ENCODE measurements at places on chromosomes 11 and 22.

DNA sequence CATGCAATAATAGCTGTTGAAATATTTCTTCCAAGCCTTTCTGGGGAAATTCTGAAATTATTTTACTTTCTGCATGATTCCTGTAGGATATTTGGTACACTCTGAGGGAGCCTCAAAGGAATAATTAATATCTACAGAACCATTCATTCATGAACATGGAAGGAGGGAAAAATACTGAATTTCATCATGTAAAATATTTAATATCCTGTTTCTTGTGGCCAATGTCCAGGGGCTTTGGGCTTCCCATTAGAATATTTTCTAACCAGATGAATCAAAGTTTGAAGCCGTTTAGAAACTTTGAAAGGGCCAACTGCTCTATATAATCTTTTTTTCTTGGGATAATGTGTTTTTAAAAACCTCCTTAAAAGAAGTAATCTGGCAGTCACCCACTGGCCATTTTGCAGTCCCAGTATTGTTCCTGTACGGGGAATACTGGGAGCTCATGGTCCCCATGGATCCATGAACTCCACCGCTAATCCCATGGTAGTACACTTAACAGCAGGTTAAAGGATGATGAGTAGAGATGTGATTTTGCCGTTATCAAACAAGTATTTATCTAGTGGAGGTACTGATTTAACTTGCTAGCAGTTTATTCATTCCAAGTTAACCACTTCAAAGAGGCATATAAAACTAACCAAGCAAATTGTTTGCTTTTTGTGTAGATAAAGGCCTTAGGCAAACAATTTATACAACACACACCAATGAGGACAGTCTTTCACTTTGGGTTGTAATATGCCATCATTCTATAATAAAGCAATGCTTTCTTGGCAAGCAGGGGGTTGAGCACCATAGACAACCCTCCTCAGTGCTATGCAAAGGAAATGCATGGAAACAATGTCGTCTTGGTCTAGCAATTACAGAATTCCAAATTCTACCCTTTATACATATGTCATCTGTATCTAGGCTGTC lies 34.5 kb upstream of the BLID start:
- no peak for DNase-seq

GRCh38 chr11:118996926-118997626 lies 862 bp upstream of the CENATAC start:
- DNase-seq, result peak; percentile 64

- DNase-seq, result no peak
Measured at GRCh38 chr22:31091106-31091975, 10.2 kb downstream of the SMTN start.

- no peak for DNase-seq
Measured at GRCh38 chr11:123413636-123414035, 16.4 kb upstream of the GRAMD1B start.

DNA sequence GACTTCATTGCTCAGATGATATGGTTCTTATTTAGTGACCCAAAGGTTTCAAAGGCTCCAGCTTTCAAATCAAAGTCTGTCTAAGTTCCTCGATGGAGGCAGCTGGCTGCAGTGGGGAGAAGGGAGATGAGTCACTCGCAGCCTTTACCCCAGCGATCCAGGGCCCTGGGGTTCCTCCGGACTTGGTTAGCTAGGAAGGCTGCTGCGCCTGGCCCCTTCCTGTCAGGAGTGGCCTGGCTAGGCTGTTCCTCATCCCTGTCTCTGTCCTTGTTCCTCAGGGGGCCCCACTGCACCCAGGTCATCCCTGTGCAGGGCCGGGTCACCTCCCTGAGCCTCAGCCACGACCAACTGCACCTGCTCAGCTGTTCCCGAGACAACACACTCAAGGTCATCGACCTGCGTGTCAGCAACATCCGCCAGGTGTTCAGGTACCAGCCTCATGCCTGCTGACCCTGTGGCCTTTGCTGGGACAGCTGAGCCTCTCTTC lies 13.9 kb downstream of the ATG16L2 start:
- no peak for DNase-seq

- no peak for DNase-seq
Measured at GRCh38 chr11:74397501-74398243, 561 bp downstream of the PGM2L1 start.

GRCh38 chr22:45891471-45891995 lies 85.4 kb downstream of the WNT7B start:
- no peak for DNase-seq

DNA sequence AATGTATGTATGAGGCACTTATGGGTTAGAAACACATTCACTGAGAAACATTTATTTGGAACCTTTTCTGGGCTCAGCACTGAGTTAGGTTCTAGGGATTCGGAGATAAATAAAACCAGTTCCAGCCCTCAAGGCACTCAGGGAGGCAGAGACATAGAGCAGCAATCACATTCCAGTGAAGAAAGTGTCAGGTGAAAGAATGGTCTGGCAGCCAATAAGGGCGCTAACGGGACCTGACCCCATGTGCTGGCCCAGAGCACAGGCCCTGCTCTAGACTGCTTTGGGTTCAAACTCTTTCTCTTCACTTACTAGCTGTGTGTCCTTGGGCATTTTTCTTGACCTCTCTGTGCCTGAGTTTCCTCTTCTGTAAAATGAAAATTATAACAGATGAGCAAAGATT lies 146.0 kb upstream of the SYT13 start:
- no peak for DNase-seq

GRCh38 chr22:23066200-23067022 lies 3.9 kb upstream of the GNAZ start:
- peak; percentile 44 for DNase-seq

GRCh38 chr22:24289114-24289513 lies 18.5 kb downstream of the SPECC1L start:
- DNase-seq, result no peak

GRCh38 chr22:42376711-42377554 lies 55.3 kb downstream of the NFAM1 start:
- DNase-seq, result no peak

DNA sequence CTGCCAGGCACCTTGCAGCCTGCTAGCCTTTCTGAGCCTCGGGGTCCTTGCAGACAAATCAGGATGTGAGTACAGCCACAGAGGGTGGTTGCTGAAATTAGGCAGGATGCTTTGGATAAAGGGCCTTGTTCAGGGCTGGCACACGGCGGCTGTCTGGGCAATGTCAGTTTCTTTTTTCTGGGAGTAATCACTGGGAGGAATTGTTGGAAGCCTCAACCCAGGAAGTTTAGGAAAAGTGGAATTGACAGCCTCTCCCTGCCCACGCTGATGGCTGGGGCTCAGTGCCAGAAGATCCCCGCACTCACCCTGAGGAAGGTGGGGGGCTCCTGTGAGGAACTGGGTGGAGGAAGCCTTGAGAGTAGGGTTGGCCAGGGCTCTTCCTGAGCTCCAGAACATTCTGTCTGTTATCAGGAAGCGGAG lies 37.4 kb downstream of the CD82 start:
- DNase-seq, result no peak

GRCh38 chr11:130671801-130672700 lies 223.6 kb downstream of the ADAMTS15 start:
- no peak for DNase-seq

DNA sequence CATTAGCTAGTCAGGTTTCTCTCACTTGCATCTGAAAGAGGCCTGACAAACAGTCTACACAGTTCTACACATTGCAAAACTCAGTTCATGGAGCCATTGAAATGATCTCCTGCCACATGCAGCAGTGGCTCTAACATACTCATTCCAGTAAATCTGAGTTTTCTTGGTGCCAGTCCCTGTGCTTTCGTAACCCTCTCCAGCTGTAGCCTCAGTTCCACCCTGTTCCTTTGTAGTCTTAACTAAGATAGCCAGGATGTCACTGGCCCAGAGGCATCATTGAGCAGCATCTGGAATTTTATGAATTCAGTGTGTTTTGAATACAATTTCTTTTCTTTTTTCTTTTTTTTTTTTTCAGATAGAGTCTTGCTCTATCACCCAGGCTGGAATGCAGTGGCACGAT lies 37.4 kb upstream of the ZBED5 start:
- no peak for DNase-seq

GRCh38 chr11:76649851-76650372 lies 20.6 kb downstream of the LRRC32 start:
- peak; percentile 34 for DNase-seq

- peak; percentile 18 for DNase-seq
Measured at GRCh38 chr22:46041642-46042041, 64.7 kb upstream of the WNT7B start.

DNA sequence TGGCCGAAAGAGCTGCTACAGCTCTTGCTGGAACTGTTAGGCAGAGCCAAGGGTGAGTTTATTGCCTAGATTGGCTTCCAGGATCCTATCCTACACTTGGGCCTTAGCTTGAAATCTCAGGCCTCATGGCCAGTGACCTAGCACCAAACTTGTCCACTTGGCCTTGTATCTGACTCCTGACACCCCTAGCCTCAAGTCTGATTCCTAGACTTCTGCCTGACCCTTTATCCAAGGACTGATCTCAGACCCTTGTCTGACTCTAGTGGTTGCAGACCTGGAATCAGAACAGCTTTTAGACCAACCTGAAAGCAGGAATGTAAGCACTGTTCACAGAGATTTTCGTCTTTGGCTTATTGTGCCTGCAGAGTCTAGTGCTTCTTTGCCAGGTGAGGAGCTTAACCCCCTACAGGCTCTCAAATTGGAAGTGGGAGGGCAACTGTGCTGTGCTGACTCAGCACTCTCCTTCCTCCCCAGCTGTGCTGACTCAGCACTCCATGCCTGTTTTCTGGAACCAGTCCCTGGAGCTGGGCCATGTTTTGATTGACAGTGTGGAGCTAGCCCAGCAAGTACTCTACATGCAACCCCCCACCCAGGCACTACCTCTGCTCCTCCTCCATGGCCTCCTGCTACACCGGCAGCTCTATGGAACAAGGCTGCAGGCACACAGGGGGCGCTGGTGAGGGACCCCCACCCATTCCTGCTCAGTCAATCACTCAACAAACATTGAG lies 35.1 kb downstream of the RRP8 start:
- no peak for DNase-seq

DNA sequence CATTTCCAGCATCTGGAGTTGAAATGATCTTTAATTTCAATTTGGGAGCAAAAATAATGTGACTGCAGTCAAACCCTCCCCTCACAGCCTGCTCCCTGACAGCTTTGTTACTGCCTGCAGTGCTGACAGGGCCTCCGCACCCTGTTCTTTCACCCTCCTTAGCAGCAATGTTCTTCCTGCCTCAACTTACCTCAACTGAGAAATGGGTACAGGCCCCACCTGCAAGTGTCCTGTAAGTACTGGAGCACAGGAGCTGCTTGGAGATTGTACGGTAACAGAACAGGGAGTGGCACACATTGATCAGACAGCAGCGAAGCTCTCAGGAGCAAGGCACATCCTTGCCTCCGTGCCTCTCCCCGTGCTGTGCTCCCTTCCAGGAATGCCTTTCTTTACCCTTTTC lies 131.3 kb downstream of the CHST1 start:
- no peak for DNase-seq

- DNase-seq, result no peak
Measured at GRCh38 chr22:26990503-26991189, 333.3 kb downstream of the MIAT start.

- no peak for DNase-seq
Measured at GRCh38 chr11:125481531-125481930, 14.5 kb downstream of the FEZ1 start.

DNA sequence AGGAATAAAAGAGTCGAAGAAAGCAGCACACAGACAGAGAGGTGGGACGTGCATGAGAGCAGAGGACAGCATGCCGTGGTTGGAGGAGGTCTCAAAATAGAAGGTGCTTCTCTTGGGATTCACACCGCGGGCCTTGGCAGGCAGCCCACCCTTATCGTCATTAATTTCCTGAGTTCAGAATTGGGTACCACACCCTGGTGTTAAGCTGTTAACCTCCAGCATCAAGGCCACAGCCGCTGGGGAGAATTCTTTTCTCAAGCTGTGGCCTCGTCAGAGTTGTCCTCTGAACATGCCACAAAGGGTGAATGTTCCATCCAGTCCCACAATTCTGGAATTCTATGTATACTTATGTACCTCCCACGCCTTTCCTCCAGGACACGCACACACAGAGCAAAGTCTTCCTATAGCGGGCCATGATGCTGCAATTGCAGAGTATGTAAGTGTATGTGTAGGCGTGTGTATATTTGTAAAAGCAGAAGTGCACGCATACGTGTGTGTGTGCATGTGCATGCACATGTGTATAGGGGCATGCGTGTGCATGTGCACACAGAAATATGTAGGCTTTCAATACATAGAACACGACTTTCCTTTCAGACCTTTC lies 39.0 kb downstream of the ADAMTS8 start:
- DNase-seq, result no peak

DNA sequence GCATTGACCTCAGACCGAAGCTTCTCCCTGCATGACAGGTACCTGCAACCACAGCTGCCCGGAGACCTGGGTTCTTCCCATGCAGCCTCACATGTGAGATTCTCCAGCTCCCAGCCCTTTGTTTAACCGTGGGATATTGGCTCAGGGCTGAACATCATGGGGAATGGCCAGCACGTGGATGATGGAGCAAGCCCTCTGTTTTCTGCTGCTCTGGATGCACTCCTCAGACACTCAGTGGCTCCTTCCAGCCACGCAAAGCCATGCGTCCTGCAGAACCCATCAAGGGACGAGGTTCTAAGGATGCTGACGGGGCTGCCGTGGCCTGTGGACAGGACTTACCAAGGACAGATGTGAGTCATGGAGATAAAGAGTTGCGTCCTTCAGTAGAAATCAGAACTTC lies 639.1 kb downstream of the BRD1 start:
- DNase-seq, result no peak

DNA sequence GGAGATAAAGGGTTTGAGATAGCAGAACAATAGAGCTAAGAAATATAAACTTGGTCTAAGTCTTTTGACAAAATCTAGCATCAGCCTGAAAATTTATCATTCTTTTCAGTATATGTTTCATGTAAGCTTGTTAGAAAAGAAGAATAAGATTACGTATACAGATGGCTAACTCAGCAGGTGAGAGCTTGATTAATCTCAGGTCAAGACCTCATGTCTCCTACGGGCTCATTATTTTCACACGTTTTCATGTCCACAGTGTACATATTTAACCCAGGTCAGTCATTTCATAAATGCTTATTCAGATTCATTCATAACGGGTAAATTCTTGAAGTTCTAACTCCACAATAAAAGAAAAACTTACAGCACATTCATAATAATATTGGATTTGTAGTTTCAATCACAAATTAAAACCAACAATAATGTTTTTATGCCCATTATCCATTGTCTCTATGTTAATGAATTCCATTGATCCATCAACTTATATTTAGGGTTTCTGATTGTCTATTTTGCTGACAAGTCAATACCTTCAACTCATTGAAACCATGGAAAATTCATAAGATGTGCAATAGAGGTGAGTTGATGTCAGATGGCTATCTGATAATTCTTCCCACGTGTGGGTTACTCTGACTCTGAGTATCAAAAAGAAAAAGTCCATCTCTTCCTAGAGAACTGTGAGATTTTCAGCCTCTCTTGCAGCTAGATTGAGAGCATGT lies 102.6 kb downstream of the CASP12 start:
- DNase-seq, result no peak

GRCh38 chr22:24548812-24549211 lies 6.1 kb downstream of the GUCD1 start:
- no peak for DNase-seq

- DNase-seq, result no peak
Measured at GRCh38 chr11:1920909-1921573, 1.5 kb downstream of the TNNT3 start.

All from activated CD8-positive, alpha-beta memory T cell treated with anti-CD3 and anti-CD28 coated beads, Interleukin-2, amount 50 U/mL, for 48 hours (primary cell).